ENCODE measurements at places on chromosomes 3 and 15. TPM values are rescaled to one million over a fixed set of nuclear protein-coding genes. Genes with fewer than 3 reads are reported as not detected.

Gene ERC2
- not detected for total RNA-seq

Gene CCDC54
- total RNA-seq: not detected

Gene AMOTL2
- total RNA-seq: 66.9 TPM

Gene NANOGP8
- 2.8 TPM for total RNA-seq

DNA sequence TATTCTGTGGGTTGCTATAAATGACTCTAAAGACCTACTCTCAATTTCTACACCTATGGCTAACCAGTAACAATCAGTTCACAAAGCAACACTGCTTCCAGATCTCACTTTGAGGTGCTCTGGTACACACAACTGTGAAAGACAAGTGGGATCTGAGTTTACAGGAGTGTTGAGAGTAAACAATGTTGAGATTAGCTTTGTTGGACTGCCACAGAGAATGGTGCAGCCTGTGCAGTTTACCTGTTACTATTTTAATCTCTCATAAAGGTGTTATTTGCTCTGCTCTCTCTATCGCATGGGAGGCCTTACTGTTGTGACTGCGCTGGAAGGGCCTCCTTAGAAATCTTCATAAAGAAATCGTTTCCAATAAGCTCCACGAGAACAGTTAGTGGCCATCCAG is 112.0 kb downstream of the SOX2 start:
- no peak for DNase-seq

DNA sequence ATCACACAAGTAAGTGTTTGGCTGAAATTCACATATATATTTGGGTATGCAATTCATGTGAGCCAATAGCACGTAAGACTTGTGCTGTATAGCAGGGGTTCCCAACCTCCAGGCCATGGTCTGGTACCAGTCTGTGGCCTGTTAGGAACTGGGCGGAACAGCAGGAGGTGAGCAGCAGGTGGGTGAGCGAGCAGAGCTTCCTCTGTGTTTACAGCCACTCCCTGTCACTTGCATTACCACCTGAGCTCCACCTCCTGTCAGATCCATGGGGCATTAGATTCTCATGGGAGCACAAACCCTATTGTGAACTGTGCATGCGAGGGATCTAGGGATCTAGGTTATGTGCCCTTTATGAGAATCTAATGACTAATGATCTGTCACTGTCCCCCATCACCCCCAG is 59.7 kb downstream of the MAP3K13 start:
- no peak for DNase-seq

GRCh38 chr3:134313847-134314587 is 60.2 kb downstream of the AMOTL2 start:
- no peak for DNase-seq

- DNase-seq: no peak
Observed at GRCh38 chr3:79246875-79247724, 520.7 kb downstream of the ROBO1 start.

- DNase-seq: no peak
Observed at GRCh38 chr3:3893590-3893989, 94.4 kb downstream of the LRRN1 start.

DNA sequence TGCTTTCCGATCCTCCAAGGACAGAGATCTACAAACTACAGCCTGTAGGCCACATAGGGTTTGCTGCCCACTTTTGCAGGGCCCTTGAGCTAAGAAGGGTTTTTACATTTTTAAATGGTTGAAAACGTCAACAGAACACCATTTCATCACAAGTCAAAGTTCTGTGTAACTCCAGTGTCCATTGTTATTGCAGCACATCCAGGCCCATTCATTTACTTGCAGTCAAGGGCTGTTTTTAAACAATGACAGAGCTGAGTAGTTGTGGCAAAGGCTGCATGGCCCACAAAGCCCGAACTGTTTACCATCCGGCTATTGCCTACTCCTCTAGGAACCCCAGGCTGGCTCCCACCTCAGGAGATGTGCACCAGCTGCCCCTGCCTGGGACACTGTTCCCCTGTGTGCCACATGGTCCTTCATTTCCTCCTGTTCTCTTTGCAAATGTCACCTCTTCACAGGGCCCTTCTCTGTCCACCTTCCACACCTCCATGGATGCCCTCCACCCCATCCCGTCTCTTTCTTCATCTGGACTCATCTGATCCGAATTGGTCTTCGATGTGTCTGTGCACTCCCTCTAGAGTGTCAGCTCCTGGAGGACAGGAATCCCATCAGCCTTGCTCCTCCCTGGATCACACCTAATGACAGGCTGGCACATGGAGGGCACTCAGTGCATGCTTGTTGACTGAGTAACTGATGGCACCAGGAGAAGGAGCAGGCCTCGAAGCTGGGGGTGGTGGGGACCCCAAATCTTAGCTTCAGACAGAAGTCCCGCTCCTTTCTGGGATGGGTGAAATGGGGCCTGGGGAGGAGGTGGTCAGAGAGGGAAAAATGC is 69.5 kb upstream of the IQSEC1 start:
- no peak for DNase-seq

DNA sequence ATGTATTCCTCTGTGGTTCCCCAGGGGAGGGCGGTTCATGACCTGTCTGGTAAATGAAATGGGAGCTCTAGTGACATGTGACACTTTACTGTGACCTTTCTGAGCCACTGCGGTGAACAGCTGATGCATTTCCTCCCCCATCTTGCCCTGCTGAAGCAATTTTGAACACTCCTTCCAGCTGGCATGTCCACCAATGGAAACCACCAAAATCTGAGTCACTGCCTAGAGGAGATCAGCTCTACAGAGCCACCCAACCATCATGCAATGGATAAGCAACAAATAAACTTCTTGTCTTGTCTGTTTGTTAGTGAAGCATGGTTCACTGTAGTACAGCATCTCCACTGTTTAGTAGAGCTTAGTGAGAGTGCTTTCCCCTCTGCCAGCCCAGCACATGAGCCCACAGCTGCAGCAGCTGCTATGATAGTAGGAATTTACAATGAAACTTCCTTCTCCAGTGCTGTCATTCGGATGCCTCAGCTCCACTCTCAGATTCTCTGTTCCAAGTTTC is 479.4 kb downstream of the NTRK3 start:
- no peak for DNase-seq

GRCh38 chr3:50571486-50571885 is 2.2 kb downstream of the HEMK1 start:
- DNase-seq: no peak

- DNase-seq: no peak
Observed at GRCh38 chr3:170205302-170205701, 16.9 kb upstream of the PRKCI start.

- DNase-seq: no peak
Observed at GRCh38 chr3:151377768-151378385, 6.7 kb downstream of the P2RY12 start.

Gene TNK2
- 10.6 TPM for total RNA-seq

Gene TAGLN3
- not detected for total RNA-seq

DNA sequence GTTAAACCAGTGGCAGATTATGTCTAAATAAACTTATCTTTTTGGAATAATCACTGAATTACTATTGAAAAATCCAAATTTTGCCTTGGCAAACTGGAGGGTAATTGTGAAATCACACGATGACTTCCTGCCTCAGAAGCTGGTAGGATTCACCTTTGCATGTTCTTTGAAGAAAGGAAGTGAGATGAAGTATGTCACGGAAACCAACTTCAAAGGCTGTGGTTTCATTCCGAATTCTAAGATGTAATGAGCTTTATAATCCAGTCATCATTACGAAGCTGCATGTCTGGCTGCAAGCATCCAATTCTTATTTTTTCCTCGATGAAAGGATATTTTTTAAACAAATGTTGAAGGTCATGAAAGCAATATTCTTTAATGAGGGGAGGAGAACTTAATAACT is 15.0 kb upstream of the ZBED2 start:
- no peak for DNase-seq

DNA sequence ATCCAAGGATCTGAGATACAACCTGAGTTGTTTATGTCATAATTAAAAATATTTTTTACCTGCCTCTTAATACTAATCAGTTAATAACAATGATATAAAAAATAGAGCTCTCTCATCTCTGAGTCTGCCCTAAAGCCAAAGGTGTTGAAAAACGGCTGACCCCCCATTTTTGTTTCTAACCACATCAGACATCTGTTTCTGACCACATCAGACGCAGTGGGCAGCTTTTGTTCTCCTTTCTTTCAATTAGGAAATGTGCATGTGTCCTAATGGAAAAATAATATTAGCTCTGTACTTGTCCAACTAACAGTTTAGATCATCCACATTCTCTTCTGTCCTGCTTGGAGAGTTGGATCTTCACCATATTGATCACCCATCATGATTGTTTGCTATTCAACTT is 144.6 kb downstream of the SHOX2 start:
- no peak for DNase-seq

- no peak for DNase-seq
Observed at GRCh38 chr3:43041517-43041916, 62.4 kb downstream of the GASK1A start.

Gene TGM5
- total RNA-seq: not detected

Gene AGTR1
- total RNA-seq: 5.4 TPM

DNA sequence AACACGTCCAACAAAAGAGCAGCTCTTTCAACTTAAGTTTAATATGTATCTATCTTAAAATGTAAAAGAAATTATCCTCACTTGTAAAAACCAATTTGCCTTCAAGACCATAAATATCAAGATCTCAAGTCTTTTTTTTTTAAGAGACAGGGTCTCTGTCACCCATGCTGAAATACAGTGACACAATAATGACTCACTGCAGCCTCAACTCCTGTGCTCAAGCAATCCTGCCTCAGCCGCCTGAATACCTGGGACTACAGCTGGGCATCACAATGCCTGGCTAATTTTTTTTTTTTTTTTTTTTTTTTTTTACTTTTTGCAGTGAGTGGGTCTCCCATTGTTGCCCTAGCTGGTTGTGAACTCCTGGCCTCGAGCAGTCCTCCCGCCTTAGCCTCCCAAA is 26.0 kb downstream of the ACAP2 start:
- DNase-seq: no peak

DNA sequence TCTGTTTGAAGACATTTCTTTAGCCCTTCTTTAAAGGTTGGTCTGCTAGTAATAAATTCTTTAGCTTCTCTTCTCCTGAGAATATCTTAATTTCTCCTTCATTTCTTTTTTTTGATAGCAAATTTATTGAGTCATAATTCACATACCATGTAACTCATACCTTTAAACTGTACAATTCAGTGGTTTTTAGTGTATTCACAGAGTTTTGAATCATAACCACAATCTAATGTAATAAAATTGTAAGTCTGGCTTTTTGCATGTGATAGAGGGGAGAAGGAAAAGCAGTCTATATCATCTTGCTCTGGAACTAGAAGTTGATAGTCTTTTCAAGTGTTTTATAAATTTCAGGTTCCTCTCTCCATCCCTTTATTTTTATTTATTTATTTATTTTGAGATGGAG is 81.3 kb downstream of the APBA2 start:
- no peak for DNase-seq

DNA sequence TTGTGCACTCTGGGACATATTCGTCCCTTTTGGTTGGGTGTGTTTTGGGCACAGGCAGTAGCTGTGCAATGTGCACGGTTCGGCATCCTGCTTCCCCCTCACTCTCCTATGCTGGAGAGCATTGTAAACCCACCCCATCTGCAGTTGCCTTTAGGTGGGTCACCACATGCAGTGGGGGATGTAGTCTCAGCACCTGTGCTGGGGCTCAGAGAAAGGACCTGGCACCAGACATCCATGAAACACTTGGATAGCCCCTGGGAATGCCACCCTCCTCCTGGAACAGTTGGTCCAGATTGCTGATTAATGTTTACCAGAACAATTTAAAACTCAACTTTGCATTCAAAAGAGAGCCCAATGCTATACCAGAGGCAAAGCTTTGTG is 123.9 kb upstream of the MEF2A start:
- DNase-seq: no peak

Gene LMOD3
- 0.24 TPM for total RNA-seq

Gene DLL4
- 31.1 TPM for total RNA-seq

- DNase-seq: no peak
Observed at GRCh38 chr3:171851660-171852058, 8.5 kb downstream of the TMEM212 start.

DNA sequence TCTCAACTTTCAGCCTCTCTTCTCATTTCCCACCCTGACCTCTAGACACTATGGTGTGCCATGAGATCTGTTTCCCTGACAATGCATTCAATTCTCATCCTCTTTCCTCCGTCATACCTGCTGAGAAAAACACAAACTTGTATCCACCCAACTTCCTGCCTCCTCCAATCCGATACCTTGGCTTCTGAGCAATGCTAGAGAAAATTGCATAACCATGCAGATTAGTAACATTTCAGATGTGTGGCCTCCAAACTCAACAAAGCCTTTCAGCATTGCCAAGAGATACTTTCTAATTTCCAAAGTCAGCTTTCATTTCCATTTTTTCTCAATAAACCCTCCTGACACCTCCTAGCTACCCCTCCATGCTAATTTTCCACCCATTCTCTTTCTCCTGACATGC is 88.5 kb downstream of the MINAR1 start:
- DNase-seq: no peak

DNA sequence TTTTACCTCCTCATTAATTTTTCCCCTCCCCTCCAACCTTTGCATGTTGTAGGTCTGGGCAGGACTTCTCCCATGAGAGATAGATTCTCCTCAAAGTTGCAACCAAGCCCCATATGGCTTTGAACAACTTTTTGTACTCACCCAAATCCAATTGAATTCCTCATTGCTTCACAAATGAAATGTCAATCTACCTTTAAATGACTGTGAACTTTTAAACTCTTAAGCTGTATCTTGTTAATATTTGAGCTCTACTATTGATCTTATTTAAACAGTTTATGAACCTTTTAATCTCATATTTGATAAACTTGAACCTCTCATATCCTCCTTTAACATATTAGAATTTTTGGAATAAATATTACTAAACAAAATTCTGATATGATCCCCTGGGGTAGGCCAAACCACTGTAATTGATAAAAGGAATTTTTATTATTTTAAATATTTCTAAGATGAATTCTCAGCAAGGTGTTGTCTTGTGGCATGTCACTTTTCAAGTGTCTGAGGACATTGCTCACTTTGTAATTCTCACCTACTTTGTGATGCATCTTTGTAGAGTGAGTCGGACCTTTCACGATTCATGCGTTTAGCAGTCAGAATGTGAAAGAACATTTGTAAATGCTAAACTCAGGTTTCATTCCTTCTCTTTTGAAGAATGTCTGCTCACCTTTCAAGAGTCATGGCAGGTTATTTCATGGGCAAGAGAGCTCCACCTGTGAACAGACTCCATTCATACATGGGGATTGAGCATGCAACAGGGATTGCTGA is 23.4 kb upstream of the GREM1 start:
- no peak for DNase-seq

DNA sequence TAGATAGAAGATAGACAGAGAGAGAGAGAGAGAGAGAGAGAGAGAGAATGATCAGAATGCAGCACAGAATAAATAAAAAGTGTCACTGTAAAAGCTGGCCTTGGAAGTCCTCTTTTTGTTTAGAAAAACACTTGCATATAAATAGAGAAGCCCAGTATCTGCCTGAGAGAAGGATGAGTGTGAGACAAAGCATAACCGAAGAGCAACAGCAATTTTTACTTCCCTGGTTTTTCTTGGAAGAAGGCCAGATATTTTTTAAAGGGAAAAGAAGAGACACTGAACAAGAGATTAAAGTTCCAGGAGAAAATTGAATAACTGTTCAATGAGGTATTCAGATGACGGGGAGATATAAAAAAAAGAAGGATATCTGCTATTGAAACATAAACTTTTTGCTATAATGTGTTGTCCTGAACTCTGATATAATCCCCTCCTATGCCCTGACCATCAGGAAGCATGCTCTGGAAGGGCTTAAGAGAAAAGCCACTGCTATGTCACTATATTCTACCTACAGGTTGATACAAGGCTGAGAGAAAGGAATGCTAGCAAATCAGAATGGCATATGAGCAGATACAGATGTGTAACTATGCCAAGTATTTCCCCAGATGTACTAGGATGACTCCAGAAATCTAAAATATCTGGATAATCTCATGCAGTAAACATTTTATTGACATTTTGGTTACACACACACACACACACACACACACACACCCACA is 358.9 kb downstream of the RBMS3 start:
- no peak for DNase-seq

Measured in uterus (tissue), 4 donors.